ENCODE measurements at places on chromosomes 4 and X. TPM values are rescaled to one million over a fixed set of nuclear protein-coding genes. Genes with fewer than 3 reads are reported as not detected.

TRIM75 gene
- not detected for total RNA-seq

DNA sequence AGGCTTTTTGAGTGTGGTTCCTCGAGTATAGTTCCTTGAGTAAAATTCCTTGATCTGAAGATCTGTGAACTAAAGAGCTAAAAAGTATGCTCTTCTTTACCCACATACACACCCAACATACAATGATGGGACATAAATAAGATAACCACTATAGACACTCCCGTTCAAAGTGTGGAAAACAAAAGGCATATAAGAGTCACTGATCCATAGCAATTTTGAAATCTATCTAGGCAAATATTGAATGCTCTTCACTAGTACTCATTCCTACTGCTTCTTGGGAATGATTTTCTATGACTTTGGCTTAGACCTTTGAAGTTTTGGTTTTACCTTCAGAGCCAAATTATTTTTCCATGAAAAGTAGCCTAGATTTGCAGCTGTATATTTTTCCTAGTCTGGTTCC is 26.4 kb downstream of the PITX2 start:
- no peak for DNase-seq
- no peak overlapping the region for H3K27ac ChIP-seq
- H3K27me3 ChIP-seq, result peaks cover 14% of the 10 kb centered on the region
- H3K36me3 ChIP-seq, result no peaks in the 10 kb centered on the region
- H3K4me3 ChIP-seq, result no peak overlapping the region
- no peaks in the 10 kb centered on the region for H3K4me1 ChIP-seq

IBSP gene
- not detected for total RNA-seq

APLN gene
- 1.9 TPM for total RNA-seq
